Neuronal stem cell (in vitro differentiated cells): ENCODE measurements at places on chromosomes 13 and 19.
A peak's percentile ranks its signal among the peaks of the same experiment; 100 is the strongest.

DNA sequence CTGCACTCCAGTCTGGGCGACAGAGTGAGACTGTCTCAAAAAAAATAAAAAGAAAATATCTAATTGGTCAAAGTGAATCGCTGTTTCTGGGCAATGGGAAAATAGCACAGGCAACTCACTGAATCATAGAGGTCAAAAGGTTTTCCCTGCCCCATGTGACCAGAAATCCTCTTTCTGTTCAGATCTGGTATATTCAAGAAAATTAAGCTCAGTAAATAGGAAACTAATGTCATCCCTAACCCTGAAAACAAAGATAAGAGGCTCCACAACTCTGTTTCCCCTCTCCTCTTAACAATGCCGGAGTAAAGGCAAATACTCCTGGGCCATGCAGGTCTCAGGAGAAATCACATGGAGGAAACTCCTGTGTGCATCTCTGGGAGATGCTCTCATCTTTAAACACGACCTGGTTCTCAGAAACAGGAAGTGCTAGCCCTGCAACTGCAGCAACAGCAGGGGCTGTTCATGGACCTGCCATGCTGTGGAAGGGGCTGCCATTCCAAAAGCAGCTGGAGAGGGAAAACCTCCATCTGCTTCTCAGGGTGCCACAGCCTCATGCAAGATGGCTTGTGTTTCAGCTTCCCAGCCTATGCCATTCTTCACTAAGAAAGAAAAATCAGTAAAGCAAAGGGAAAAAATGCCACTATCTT, 47.5 kb upstream of the SLC7A9 start:
- H3K27ac ChIP-seq: no peak overlapping the region
- no peak for DNase-seq
- no peak overlapping the region for H3K4me3 ChIP-seq
- H3K27me3 ChIP-seq: no peaks in the 10 kb centered on the region

GRCh38 chr13:70391678-70392077, 283.4 kb upstream of the KLHL1 start:
- H3K4me1 ChIP-seq: no peaks in the 10 kb centered on the region
- H3K4me3 ChIP-seq: no peak overlapping the region
- H3K27me3 ChIP-seq: no peaks in the 10 kb centered on the region
- no peak overlapping the region for H3K27ac ChIP-seq

- H3K36me3 ChIP-seq: no peaks in the 10 kb centered on the region
- no peak overlapping the region for H3K4me3 ChIP-seq
- DNase-seq: peak; percentile 76
- H3K27ac ChIP-seq: no peak overlapping the region
- no peaks in the 10 kb centered on the region for H3K27me3 ChIP-seq
- H3K4me1 ChIP-seq: no peaks in the 10 kb centered on the region
Measured at GRCh38 chr13:42969565-42970172, 22.4 kb downstream of the EPSTI1 start.

DNA sequence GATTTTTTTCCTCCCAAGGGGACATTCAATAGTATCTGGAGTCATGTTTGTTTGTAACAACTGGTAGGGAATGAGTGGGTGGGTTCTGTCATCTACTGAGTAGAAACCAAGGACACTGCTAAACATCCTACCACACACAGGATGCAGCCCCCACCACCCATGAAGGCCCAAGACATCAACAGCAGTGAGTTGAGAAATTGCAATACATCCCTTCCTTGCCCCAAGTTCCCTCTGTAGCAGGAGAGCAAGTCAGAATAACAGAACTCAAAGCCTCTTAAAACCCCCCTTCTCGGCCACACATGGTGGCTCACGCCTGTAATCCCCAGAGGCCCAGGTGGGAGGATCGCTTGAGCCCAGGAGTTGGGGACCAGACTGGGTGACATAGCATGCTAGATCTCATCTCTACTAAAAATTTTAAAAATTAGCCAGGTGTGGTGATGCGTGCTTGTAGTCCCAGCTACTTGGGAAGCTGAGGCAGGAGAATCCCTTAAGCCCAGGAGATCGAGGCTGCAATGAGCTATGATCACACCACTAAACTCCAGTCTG, 2.4 kb upstream of the CYP2F1 start:
- DNase-seq: no peak
- no peaks in the 10 kb centered on the region for H3K27me3 ChIP-seq
- H3K36me3 ChIP-seq: no peaks in the 10 kb centered on the region
- no peak overlapping the region for H3K4me3 ChIP-seq

GRCh38 chr19:8392017-8392591, 1.9 kb downstream of the RAB11B start:
- H3K4me3 ChIP-seq: no peak overlapping the region
- no peak overlapping the region for H3K27ac ChIP-seq
- no peaks in the 10 kb centered on the region for H3K27me3 ChIP-seq
- peaks cover 5% of the 10 kb centered on the region for H3K4me1 ChIP-seq
- DNase-seq: no peak
- peaks cover 31% of the 10 kb centered on the region for H3K36me3 ChIP-seq

DNA sequence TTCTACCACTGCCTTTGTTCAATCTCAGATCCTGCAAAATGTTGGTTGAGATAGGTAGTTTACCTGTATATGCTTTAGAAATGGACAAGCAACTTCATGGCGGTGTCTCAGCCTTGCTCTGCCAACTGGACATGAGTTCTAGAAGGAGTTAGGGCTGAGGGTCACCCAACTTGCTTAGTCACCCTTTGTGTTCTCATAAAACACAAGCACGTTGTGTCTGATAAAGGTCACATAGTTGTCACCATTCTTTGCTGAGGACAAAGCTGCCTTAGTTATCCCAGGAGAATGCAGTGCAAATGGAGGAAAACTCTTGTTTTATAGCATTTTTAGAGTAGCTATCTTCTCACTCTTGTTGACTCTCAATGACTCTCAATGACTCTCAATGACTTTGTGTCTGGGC, 218.4 kb upstream of the TMTC4 start:
- no peak overlapping the region for H3K4me3 ChIP-seq
- H3K27me3 ChIP-seq: peaks cover 3% of the 10 kb centered on the region
- no peak for DNase-seq
- H3K4me1 ChIP-seq: peaks cover 3% of the 10 kb centered on the region

DNA sequence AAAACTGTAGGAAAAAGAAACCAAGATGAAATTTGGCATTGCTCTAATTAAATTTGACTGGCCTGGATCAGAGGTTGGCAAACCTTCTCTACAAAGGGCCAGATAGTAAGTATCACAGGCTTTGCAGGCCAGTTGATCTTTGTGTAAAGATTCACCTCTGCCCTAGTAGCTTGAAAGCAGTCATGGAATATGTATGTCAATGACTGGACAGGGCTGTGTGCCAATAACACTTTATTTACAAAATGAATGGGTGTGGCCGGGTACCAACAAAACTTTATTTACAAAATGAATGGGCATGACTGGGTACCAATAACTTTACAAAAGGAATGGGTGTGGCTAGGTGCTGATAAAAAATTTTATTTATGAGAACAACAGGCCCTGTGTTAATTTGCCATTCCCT, 20.0 kb downstream of the SIN3B start:
- DNase-seq: no peak
- peaks cover 69% of the 10 kb centered on the region for H3K36me3 ChIP-seq
- H3K27me3 ChIP-seq: no peaks in the 10 kb centered on the region
- no peak overlapping the region for H3K27ac ChIP-seq
- H3K4me1 ChIP-seq: no peaks in the 10 kb centered on the region

DNA sequence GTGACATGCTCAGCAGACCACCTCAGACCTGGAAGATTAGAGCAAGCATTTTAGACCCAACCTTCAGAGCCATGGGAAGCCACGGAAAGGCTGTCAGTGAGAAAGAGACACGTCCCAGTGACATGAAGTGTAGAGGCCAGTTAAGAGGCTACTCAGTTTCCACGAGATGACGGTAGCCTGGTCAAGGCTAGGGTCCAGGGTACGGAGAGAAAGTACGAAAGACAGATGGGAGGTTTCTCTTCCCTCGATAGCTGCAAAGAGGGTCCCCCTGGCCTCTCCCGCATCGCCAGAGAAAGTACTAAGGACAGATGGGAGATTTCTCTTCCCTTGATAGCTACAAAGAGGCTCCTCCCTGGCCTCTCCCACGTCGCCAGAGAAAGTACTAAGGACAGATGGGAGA, 8.6 kb downstream of the ZSCAN5A start:
- H3K4me1 ChIP-seq: no peaks in the 10 kb centered on the region
- no peak overlapping the region for H3K27ac ChIP-seq
- no peak overlapping the region for H3K4me3 ChIP-seq
- peaks cover 30% of the 10 kb centered on the region for H3K36me3 ChIP-seq

GRCh38 chr13:24497742-24498141, 14.8 kb downstream of the PARP4 start:
- H3K36me3 ChIP-seq: peaks cover 18% of the 10 kb centered on the region
- H3K4me3 ChIP-seq: no peak overlapping the region

DNA sequence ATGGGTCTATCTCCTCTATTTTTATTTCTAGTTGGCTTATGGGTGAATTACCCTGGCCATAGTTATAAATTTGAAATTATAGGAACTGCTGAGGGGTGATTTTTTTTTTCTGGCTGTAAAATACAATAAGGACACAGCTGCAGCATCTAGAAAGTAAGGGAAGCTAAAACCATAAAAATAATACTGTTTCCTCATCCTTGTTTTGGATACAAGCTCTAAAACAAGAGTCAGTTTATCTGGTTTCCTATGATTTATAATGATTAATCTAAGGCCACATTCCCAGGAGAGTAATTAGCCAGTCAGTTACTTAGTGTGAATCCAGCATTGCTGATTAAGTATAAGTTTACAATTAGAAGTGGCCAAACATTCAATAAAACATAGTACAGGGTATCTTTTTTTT, 219.1 kb upstream of the NBEA start:
- no peak overlapping the region for H3K4me3 ChIP-seq
- no peaks in the 10 kb centered on the region for H3K36me3 ChIP-seq
- H3K27me3 ChIP-seq: no peaks in the 10 kb centered on the region
- no peak for DNase-seq
- no peak overlapping the region for H3K27ac ChIP-seq
- H3K4me1 ChIP-seq: peaks cover 2% of the 10 kb centered on the region

- no peaks in the 10 kb centered on the region for H3K27me3 ChIP-seq
- H3K27ac ChIP-seq: no peak overlapping the region
- DNase-seq: no peak
- peaks cover 7% of the 10 kb centered on the region for H3K4me1 ChIP-seq
Measured at GRCh38 chr13:78185700-78186099, 267.1 kb upstream of the EDNRB start.

- H3K27ac ChIP-seq: no peak overlapping the region
- DNase-seq: peak; percentile 11
- no peaks in the 10 kb centered on the region for H3K4me1 ChIP-seq
- H3K4me3 ChIP-seq: peak overlapping the region; percentile 18
Measured at GRCh38 chr13:67023130-67023876, 206.8 kb downstream of the PCDH9 start.

- no peaks in the 10 kb centered on the region for H3K27me3 ChIP-seq
- DNase-seq: no peak
- peaks cover 7% of the 10 kb centered on the region for H3K36me3 ChIP-seq
- no peak overlapping the region for H3K4me3 ChIP-seq
- no peak overlapping the region for H3K27ac ChIP-seq
Measured at GRCh38 chr19:5302396-5302795, 38.2 kb downstream of the PTPRS start.

- no peaks in the 10 kb centered on the region for H3K27me3 ChIP-seq
- H3K36me3 ChIP-seq: no peaks in the 10 kb centered on the region
- H3K27ac ChIP-seq: no peak overlapping the region
- peak overlapping the region; percentile 2 for H3K4me3 ChIP-seq
- DNase-seq: no peak
Measured at GRCh38 chr19:11324748-11325389, 14.6 kb downstream of the RAB3D start.

DNA sequence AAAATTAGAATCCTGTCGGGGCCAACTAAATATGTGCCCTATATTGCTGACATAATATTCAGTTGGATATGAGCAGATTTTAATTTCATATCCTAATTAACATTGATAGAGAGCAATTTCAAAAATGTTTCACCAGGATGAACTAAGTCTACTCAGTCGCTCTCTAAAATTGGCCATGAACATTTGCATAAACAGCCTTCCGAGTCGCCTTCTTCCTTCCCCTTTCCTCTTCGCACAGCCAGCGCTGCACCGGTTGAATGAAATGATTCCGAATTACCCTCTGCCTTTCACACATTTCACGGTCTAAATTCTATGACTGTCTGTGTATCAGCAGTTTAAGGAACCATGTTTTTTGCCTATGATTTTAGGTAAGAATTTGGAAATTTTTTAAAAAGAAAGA, 413.7 kb downstream of the LIG4 start:
- no peaks in the 10 kb centered on the region for H3K36me3 ChIP-seq
- no peaks in the 10 kb centered on the region for H3K27me3 ChIP-seq
- no peak for DNase-seq
- H3K27ac ChIP-seq: no peak overlapping the region

DNA sequence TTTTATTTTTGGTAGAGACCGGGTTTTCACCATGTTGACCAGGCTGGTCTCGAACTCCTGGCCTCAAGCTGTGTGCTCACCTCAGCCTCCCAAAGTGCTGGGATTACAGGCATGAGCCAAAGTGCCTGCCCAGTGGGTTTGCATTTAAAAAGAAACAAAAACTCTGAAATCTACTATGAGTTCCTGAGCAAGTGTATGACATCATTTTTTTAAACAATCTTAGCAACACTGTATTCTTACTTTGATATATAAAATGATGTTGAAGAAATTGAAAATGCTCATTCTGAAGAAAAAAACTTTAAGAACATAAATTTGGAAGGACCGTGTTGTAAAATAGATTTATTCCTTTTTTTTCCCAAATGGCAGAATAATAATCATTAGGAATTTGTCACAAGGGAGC, 1199.7 kb downstream of the DIAPH3 start:
- H3K27ac ChIP-seq: no peak overlapping the region
- DNase-seq: no peak
- H3K27me3 ChIP-seq: no peaks in the 10 kb centered on the region
- no peaks in the 10 kb centered on the region for H3K36me3 ChIP-seq
- no peaks in the 10 kb centered on the region for H3K4me1 ChIP-seq

DNA sequence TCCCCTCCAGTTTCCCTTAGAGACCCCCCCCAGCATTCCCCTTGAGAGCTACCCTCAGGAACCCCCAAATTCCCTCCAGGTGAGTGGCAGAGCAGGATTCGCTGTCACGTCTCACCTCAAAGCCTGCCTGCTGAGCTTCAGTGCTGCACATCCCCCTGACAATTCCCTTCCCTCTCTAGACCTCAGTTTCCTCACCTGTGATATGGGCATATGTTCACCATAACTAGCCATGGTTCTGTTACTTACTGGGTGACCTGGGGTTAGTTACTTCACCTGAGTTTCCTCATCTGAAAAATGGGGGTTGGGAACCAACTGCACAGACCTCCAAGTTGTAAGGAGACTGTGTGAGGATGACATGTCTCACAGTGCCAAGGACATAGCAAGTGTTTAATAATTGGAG, 75.5 kb downstream of the RYR1 start:
- H3K4me3 ChIP-seq: no peak overlapping the region
- H3K27ac ChIP-seq: no peak overlapping the region
- no peaks in the 10 kb centered on the region for H3K27me3 ChIP-seq
- no peaks in the 10 kb centered on the region for H3K36me3 ChIP-seq
- DNase-seq: no peak

GRCh38 chr19:53945441-53945840, 17.3 kb upstream of the CACNG8 start:
- peaks cover 9% of the 10 kb centered on the region for H3K4me1 ChIP-seq
- peaks cover 25% of the 10 kb centered on the region for H3K36me3 ChIP-seq
- DNase-seq: no peak
- H3K27ac ChIP-seq: no peak overlapping the region
- no peak overlapping the region for H3K4me3 ChIP-seq

- no peak overlapping the region for H3K4me3 ChIP-seq
- H3K27me3 ChIP-seq: no peaks in the 10 kb centered on the region
- peaks cover 7% of the 10 kb centered on the region for H3K4me1 ChIP-seq
- DNase-seq: no peak
- H3K36me3 ChIP-seq: no peaks in the 10 kb centered on the region
Measured at GRCh38 chr13:39959497-39960144, 304.2 kb downstream of the COG6 start.

GRCh38 chr19:40785526-40785925, 7.5 kb downstream of the RAB4B start:
- H3K4me1 ChIP-seq: no peaks in the 10 kb centered on the region
- H3K36me3 ChIP-seq: peaks cover 7% of the 10 kb centered on the region
- DNase-seq: no peak
